Thyroid gland (tissue), 4 donors: ENCODE measurements at places on chromosomes 13 and 19.

DNA sequence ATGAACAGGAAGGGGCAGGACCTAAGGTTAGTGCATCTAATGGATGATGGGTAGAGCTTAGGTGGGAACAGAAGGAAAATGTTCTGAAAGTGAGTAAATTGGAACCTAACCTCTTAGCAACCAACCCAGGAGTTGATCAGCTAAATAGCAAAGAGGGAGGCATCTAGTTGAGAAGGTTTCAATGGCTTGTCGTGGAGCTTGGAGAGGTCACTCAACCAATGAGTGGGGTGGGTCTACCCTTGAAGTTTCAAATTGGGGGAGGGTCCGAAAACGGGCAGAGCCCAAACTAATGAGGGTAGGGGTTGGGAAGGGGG, 5.7 kb upstream of the SHKBP1 start:
- no peak for DNase-seq

- no peak for DNase-seq
These were observed 656.6 kb downstream of the UQCRFS1 start for GRCh38 chr19:28556371-28556770.

- DNase-seq = peak; percentile 78
These were observed 394.3 kb downstream of the FOXO1 start for GRCh38 chr13:40271931-40272775.

GRCh38 chr13:26007261-26008125, 44.3 kb downstream of the SHISA2 start:
- DNase-seq = no peak

GRCh38 chr19:46367426-46367825, 20.5 kb downstream of the PPP5C start:
- DNase-seq = no peak

DNA sequence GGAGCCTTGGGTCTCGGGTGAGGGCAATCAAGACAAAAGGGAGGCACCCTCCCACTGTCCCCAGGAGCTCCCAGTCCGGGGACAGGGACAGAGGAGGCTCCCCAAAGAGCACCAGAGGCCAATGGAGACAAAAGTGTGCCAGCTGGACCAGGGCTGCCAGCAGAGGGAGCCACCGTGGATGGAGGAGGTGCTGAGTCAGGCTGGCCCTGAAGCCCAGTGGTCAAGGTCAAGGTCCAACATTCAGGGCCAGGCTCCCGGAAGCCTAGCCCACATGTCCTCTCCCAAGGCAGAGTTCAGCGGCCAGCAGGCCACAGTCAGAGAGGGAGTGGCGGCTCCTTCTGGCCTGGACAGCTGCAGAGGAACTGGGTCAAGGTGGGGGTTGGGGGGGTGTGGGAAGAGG, 8.4 kb downstream of the COL5A3 start:
- peak; percentile 11 for DNase-seq
